Astrocyte (in vitro differentiated cells and primary cell): ENCODE measurements at places on chromosomes 7 and 10. TPM values are rescaled to one million over a fixed set of nuclear protein-coding genes. Genes with fewer than 3 reads are reported as not detected.

DNA sequence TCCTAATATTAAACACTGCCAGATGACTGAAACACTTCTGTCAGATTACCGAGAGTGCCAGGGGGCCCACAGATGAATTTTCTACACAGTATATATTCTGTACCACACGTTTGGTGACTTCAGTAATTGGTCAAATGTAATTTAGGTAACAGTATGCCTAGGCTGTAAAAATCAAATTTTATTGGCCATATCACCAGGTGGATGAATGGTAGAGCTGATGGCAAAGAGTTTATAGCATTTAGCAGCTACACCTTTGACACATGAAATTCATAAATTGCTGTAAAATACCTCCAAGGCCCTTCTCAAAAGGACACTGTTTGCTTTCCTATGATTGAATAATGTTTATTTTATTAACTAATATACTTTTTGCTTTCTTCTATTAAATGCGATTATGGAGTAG, 101.3 kb downstream of the ARID5B start:
- H3K27me3 ChIP-seq, result no peaks in the 10 kb centered on the region
- no peak for DNase-seq
- no peak overlapping the region for H3K27ac ChIP-seq
- H3K36me3 ChIP-seq, result peaks cover 10% of the 10 kb centered on the region
- no peak overlapping the region for H3K4me3 ChIP-seq

The ATE1 gene
- 21.1 and 22.6 TPM in 2 replicates for total RNA-seq

The VCL gene
- 469 and 474 TPM in 2 replicates for total RNA-seq

The ARHGEF5 gene
- total RNA-seq, result 9.3 and 10.5 TPM in 2 replicates

DNA sequence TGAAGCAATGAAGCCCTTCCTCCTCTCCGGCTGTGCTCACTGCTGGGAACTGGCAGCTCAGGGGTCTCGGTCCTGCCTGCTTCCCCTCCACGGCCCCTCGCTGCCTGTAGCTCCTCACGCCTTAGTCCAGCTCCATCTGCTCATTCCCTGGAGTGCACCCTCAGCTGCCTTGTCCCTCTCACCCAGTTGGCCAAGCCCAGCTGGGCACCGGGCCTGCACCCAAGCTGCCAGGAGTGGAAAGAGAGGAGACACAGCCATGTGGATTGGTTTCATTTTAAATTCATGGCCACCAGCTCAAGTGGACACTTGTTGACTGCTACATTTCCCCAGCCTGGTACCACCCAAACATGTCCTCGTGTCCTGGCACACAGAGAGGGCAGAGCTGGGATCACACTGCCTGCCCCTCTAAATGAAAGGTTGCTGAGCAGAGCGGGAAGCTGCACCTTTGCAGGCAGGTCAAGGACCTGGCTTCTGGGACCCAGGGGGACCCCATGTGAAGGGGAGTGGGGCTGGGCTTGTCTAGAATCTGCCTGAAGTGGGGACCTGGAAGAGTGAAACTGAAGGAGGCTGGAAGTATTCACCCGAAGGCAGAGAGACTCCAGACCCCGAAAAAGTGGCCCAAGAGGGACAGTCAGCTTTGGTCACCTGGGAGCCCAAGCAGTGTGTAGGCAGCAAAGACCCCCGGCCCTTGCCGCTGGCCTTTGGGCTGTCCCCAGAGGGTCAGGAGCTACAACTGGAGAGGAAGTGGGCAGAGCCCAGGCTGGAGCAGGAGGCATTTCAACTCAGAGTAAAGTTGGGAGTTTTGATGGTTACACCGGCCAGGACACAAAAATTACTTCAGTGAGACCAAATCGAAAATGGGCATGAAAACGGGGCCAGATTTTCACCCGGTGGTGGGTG, 15.0 kb upstream of the BNIP3 start:
- DNase-seq, result no peak
- peaks cover 4% of the 10 kb centered on the region for H3K27me3 ChIP-seq
- no peak overlapping the region for H3K27ac ChIP-seq
- no peak overlapping the region for H3K4me3 ChIP-seq
- H3K4me1 ChIP-seq, result no peaks in the 10 kb centered on the region

The PRTFDC1 gene
- total RNA-seq, result 9.1 and 10.6 TPM in 2 replicates

The LHFPL3 gene
- total RNA-seq, result not detected in 2 replicates

The PRR15 gene
- total RNA-seq, result 7.2 and 11.1 TPM in 2 replicates

GRCh38 chr7:4174884-4175283, 507.2 kb upstream of the FOXK1 start:
- H3K27ac ChIP-seq, result no peak overlapping the region
- H3K36me3 ChIP-seq, result no peaks in the 10 kb centered on the region
- H3K4me3 ChIP-seq, result no peak overlapping the region
- H3K27me3 ChIP-seq, result no peaks in the 10 kb centered on the region
- no peak for DNase-seq

- H3K4me1 ChIP-seq, result no peaks in the 10 kb centered on the region
- no peak overlapping the region for H3K27ac ChIP-seq
- H3K36me3 ChIP-seq, result no peaks in the 10 kb centered on the region
- DNase-seq, result no peak
Observed at GRCh38 chr10:42149027-42149700, 489.2 kb downstream of the ZNF33B start.

GRCh38 chr7:20661884-20662283, 46.4 kb downstream of the ABCB5 start:
- H3K4me1 ChIP-seq, result no peaks in the 10 kb centered on the region
- no peak overlapping the region for H3K27ac ChIP-seq
- H3K27me3 ChIP-seq, result no peaks in the 10 kb centered on the region
- no peak for DNase-seq
- no peak overlapping the region for H3K4me3 ChIP-seq

The GPC2 gene
- total RNA-seq, result 6.5 and 7.6 TPM in 2 replicates
